Activated CD4-positive, alpha-beta T cell treated with anti-CD3 and anti-CD28 coated beads, Interleukin-2, amount 50 U/mL, for 4 hours (primary cell): ENCODE measurements at places on chromosomes 7 and 10.

GRCh38 chr7:154338701-154339506 lies 286.7 kb downstream of the DPP6 start:
- DNase-seq, result no peak

GRCh38 chr10:18213271-18213670 lies 73.0 kb downstream of the CACNB2 start:
- DNase-seq, result no peak

- DNase-seq, result no peak
These were observed 59.7 kb downstream of the ELFN1 start for GRCh38 chr7:1729773-1730172.

DNA sequence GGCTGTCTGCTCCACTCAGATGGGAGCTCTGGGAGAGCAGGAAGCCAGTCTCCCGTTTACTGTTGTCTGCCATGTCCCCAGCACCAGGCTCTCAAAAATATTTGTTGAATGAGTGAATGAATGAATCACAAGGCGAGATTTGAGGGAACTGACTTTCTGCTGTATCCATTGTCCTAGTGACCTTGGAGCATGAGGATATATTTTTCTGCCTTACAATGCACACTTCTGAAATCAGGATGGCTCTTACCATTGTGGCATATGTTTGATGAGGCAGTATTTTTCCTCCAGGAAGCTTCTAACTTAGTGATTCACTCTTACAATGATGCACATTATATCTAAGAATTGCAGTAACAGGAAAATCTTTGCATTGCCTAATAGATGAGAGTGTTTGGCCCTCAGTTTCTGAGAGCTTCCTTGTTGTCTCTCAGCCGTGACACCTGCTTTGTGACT lies 136.4 kb downstream of the RPS24 start:
- no peak for DNase-seq

DNA sequence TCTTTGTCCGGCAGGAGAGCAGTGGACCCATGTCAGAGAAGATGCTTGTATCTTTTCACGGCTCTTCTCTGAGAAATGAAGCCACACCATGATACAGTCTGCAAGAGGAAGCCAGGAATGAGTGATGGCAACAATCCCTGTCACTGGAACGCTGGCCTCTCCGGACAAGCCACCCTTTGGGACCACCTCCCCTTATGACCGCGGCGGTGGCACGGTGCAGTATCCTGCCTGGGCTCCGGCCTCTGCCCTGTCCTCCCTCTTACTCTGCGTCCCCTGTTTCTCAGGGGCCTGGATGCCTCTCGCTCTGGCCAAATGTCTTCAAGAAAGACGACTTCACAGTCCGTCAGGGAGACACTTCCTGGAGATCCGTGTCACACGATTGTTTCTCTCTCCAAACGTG lies 370.5 kb downstream of the ZNF716 start:
- no peak for DNase-seq

DNA sequence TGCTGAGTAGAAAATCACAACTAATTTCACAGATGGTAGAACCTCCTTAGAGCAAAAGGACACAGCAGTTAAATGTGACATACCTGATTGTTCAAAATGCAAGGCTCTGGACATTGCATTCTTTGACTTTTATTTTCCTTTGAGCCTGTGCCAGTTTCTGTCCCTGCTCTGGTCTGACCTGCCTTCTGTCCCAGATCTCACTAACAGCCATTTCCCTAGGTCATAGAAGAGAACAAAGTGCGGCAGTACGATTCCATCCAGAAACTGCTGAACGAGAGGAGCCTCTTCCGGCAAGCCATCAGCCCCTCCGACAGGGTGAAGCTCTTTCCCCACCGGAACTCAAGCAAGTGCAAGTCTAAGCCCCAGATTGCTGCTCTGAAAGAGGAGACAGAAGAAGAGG lies 186.9 kb downstream of the CFTR start:
- DNase-seq, result no peak

DNA sequence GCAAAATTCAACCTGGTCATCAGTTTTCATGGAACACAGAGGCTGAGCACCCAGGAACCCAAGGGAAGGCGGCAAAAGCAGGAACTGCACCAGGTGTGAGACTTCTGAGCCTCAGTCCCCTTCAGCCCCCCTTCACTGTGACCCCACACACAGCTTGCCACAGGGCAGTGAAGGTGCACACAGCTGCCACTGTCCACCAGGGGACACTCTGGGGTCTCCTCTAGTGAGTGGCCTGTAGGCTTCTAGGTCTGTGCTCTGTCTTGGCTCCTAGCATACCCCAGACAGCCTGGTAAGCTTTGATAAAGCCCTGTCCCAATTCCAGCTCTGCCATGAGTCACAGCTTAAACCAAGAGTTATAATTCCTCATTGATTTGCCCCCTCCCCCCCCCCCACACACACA lies 12.1 kb downstream of the KCNH2 start:
- no peak for DNase-seq

GRCh38 chr10:32371101-32371500 lies 24.1 kb upstream of the EPC1 start:
- DNase-seq, result no peak

- no peak for DNase-seq
These were observed 117.8 kb downstream of the TMEM26 start for GRCh38 chr10:61335359-61335758.

DNA sequence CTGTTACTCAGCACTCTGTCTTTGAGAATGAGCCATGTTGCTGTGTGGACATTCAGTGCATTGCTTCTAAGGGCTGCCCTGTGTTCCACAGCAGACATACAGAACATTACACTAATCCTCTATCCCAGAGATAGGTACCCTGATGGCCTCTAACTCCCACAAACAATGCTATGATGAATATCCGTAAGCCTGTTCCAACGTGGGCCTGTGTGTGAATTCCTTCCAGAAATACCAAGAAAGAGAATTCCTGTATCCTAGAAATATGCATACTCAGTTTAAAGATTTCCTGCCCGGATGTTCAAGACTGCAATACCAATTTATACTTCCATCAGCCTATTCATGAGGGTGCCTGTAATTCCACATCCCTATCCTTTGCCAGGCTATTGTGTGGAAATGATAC lies 21.3 kb upstream of the ST8SIA6 start:
- no peak for DNase-seq

- DNase-seq, result no peak
These were observed 96.0 kb downstream of the MTERF1 start for GRCh38 chr7:91784469-91784868.

DNA sequence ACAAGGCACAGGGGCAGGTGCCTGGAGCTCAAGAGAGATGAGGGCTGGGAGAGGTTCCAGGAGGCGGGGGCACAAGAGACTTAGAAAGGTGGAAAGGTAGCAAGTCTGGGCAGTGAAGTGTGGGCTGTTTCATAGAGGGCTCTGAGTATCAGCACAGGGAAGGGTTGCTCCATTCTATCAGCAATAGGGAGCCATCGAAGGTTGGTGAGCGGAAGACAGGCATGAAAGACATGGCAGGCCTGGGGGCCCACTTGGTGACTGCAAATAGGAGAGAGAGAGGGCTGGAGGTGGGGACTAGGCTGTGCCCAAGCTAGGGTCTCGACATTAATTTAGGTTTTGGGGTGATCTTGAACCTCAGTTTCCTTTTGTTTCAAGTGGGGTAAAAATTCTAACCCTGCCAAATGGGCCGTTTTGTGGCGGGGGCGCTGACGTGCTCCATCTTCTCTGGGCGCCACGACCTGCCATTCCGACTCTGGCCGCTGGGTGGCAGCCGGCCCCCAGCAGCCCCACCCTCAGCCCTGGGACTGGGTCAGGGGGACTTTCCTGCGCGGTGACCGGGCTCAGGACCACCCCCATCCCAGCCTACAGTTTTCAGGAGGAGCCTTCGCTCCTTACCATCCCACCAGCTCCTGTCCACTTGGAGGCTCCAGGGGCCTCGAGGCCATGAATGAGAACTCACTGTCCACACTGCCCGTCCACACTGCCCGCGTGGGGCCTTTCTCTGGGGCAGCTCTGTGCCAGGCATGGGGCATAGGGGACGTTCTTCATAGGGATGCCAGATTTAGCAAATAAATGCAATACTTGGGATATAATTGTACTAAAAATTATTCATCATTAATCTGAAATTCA lies 37.2 kb upstream of the PCBD1 start:
- DNase-seq, result peak; percentile 40

- no peak for DNase-seq
These were observed 69.4 kb downstream of the CCSER2 start for GRCh38 chr10:84397735-84398144.

GRCh38 chr7:71480791-71481190 lies 348.8 kb downstream of the GALNT17 start:
- DNase-seq, result no peak

GRCh38 chr7:138607216-138608126 lies 93.7 kb downstream of the SVOPL start:
- DNase-seq, result no peak

DNA sequence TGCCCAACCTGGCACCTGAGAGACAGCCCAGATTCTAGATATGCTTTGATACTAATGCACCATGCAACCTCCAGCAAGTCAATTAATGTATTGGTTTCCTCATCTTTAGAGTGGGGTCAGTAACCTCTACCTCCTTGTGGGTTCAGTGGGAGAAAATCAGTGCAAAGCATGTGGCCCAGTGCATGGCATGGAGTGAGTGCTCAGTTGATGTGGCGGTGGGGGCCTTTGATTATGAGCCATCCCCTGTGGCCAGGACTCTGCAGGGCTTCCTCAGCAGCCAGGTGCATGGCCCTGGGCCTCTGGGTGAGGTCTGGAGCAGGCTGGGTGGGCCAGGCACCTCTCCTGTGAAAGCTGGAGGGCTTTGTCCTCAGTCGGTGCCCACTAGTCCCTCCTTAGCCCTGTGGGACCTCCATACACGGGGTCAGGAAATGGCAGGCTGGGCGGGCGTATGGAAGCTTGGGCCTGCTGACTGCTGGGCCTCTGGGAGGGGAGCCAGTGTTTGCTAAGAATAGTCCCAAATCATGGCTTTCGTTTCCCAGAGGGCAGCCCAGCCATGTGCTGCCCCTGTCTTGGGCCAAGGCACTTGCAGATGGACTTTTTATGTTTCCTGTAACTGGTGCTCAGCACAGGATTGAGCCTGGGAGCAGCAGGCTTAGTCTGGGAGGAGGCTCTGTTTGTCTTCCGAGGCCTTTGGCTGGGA lies 3.4 kb downstream of the PALD1 start:
- no peak for DNase-seq

DNA sequence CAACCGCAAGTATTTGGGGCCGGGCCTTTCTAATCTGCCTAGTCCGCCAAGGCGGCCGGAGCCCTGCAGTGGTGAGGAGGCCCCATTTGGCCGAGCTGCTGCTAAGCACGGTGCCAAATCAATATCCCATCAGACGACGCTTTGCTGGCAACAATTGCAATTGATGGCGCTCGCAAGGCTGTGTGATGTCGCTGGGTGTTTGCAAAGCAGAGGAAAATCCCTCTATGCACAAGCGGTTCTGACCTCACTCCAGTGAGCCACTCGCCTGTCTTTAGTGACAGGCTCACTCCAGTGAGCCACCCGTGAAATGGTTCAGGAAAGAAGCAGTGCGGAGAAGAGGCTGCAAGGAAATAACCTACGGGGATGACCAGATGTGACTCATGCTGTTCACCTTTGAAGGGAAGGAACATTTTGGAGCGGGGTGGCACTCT lies 18.3 kb upstream of the PDE1C start:
- DNase-seq, result no peak

DNA sequence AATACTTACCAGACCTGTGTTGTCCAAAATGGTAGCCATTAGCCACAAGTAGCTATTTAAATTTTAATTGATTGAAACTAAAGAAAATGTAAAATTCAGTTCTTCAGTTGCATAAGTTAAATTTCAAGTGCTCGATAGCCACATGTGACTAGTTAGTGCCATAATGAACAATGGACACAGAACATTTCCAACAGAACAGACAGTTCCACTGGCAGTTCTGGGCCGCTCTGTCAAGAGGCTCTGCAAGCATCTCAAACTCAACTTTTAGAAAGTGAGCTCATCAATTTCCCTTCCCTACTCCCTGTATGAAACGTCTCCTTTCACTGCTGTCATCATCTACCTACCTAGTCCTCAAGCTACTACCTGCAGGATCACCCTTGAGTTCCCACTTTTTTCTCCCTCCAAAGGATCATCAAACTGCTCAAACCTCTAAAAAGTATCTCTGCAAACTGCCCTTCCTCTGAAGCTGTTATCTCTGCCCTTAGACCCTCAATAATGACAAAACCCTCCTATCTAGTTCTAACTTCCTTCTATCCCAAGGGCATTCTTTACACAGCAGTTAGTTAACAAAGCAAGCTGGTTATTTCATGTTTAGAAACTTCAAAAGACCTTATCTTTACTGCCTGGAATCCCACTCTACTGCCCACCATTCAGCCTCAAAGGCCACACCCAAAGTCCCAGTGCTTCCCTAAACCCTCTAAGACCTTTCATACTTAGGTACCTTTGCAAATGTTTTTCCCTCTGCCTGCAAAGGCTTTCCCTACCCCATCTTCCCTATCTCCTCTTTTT lies 20.6 kb downstream of the SHTN1 start:
- no peak for DNase-seq

- DNase-seq, result no peak
These were observed 191.3 kb upstream of the RHOBTB1 start for GRCh38 chr10:61135276-61135721.

DNA sequence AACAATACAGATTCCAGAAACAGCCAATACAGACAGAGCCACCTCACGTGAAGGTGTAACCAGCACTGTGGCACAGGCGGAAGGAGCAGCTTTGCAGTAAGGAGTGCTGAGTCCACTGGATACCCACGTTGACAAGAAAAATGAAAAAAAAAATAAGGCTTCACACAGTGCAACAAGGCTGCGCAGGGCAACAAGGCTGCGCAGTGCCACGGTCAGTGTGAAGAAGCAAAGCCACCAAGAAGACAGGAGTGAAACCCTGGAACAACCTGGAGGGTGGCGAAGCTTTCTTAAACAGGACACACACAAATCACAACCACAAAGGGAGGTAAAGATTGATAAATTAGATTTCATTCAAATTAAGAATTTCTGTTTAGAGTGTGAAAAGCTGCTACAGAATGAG lies 204.0 kb downstream of the MAD1L1 start:
- no peak for DNase-seq

GRCh38 chr10:66925896-66926715 lies at the start of gene LRRTM3:
LRRTM3 (plus strand) TSS chr10:66926036.
- no peak for DNase-seq
